SW480 (cell line): ENCODE measurements at places on chromosomes 2 and 18.

- no peak for DNase-seq
Observed at GRCh38 chr2:3725458-3726250, 22.3 kb downstream of the DCDC2C start.

DNA sequence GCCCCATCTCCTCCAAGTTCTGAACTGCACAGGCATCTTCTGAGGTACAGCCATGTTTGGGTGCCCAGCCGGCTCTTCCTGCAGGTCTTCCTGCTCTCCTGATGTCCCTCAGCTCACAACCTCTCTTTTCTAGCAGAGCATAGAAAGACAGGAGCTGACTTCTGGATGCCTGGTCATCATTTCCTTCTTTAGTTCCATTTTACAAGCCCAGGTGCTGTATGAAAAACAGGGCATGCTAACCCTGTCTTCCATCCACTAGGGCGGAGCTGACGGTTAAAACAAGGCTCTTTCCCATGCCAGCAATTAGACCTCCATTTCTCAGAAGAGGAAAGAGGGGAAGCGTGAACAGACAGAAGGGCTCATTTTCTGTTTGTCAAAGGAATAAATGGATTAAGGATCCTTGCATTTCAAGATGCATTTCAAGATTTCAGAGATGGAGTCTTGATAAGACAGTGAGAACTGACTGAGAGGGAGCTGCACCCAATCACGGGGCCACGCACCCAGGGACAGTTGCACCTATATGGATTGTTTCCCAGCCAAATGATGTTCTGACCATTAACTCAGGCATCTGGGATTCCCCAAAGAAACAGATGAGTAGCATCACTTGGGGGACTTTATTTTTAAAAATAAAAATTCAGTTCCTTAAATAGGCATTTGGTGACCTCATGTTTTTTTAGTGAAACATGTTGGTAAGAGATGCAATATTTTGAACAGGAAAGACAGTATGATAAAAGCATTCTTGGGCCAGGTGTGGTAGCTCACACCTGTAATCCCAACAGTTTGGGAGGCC lies 45.8 kb upstream of the EML6 start:
- DNase-seq: no peak

- DNase-seq: no peak
Observed at GRCh38 chr18:59460072-59460420, 101.0 kb upstream of the LMAN1 start.

DNA sequence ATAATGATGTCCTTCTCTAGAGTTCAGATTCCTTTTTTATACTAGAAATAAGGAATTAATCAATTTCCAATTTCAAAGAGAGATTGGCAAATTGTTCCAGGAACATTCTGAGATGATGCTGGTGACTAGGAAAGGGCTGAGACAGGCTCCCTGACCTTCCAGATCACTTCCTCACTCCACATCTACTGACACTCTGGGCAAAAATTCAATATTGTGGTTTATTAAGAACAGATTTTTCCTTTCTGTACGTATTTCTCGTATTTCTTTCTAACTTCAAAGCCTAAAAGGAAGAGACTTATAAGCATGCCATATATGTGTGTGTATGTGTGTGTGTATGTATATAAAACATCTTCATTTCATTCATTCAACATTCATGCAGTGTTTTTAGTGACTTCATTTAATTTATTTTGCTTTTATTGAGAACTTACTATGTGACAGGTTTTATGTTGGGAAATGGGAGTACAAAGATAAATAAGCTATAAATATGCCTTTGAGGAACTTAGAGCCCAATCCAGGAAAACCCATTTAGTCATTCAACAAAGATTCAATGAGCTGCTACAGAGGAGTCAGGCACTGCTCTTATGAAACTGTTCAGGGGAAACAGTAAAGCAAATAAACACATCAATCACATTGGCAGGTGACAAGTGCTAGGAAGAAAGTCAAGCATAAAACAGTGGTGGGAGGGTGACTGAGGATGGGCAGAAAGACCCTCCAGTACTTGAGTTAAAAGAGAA lies 137.9 kb downstream of the RDH14 start:
- no peak for DNase-seq

DNA sequence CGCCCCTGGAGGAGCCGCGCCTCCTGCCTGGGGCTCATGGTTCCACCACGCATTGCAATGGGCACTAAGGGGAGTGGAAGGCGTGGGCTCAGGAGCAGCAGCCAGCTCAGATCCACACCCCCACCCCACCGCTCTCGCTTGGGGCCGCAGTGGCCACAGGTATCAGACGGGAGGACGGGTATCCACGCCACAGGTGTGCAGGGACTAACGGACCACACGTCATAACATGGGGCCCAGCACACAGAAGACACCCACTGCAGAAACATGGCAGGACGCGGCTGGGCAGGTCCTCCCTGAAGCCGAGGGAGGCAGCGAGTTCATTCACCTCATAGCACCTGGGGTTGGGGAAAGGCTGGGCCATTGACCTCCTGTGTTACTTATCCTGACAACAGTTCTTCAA lies 13.0 kb downstream of the HDAC4 start:
- DNase-seq: no peak

- DNase-seq: no peak
Observed at GRCh38 chr2:112530728-112531127, 11.5 kb upstream of the POLR1B start.

DNA sequence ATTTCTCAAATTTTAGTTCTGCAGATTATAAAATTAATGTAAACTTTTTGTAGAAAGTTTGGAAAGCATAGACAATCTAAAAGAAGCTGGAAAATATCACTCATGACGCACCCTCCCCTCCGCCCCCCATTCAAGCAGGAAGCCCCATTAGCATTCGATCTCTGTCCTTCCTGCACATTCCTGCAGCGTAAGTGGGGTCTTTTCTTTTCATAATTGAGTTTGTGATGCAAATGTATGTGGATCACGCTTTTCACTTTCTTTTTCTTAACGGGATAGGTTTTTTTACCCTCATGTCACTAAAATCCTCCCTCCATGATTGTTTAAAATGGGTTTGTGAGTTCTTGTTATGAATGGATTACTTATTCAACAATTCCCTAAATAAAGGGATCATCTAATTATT lies 181.7 kb upstream of the HDAC4 start:
- no peak for DNase-seq

DNA sequence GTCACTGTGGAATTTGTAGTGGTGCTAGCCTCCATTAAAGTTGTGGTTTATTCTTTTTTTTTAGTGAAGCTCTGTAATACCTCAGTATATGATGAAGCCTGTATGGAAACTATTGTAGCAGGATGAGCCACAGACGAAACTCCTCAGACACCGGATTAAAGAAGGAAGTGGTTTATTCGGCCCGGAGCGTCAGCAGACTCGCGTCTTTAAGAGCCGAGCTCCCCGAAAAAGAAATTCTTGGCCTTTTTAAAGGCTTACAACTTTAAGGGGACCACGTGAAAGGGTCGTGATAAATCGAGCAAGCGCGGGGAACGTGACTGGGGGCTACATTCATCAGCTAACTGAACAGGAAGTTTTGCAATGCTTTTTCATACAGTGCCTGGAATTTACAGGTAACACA lies 8.1 kb upstream of the CCL20 start:
- DNase-seq: no peak

DNA sequence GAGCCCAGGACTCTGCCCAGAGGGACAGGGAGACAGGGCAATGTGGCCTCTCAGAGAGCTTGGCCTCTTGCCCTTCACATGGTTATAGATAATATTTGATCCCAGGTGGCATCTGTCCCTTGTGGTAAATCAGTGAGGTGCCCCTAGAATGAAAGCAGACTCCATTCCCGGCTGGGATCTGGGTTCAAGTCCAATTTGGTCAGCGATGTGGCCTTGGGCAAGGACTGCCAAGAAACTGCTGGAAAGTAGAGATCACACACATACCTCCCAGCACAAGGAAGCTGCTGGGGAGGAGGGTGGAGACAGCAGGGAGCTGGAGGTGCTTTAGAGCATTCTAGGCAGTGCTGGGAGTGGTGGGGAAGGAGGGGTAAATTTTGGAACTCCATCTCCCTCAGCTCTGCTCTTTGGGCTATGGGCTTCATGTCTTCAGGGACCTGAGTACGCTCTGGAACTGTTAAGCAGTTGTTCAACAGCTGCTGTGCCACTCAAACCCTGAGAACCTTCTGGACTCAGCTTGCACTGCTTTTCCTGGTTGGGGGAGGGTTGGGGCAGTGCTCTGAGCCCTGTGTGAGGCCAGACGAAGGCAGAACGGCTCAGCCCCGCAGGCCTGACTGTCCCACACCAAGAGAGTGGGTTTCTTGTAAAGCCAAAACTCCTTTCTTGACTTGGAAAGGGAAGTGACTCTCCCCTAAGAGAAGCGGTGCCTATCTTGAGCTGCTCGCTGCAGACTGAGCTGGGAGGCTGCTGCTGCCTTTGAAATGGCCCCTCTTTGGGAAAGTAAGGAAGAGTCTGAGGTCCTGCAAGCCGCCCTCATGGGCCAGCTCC lies 23.0 kb downstream of the INPP5D start:
- DNase-seq: no peak

GRCh38 chr18:22293417-22293816 lies 124.0 kb downstream of the GATA6 start:
- DNase-seq: no peak

- no peak for DNase-seq
Observed at GRCh38 chr2:158685646-158686045, 109.5 kb upstream of the DAPL1 start.

- no peak for DNase-seq
Observed at GRCh38 chr2:67671464-67672450, 274.6 kb downstream of the ETAA1 start.

GRCh38 chr2:63881205-63881604 lies 39.5 kb downstream of the UGP2 start:
- DNase-seq: no peak

DNA sequence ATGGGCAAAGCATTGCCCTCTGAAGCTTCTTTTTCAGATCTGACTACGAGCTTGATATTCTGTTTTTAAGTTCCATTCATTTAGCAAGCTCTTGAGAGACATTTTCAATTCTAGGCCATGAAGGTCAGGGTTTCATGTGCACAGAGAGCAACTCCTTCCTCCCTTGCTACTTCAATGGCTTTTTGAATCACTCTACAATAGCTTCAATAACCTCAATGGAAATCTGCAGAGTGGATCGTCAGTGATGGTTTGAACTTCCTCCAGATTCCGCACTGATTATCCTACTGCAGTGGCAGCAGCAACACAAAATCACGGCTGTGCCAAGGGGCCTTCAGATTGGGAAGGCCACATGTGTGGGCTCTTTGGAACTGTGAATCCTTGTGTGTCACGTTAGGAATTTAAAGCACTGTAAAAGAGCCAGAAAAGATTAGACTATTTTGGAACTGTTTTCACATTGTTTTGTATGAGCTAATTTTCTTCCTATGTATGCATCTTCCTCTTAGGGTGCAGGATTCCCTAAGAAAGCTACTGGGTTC lies 88.4 kb upstream of the MGAT4A start:
- DNase-seq: no peak

- no peak for DNase-seq
Observed at GRCh38 chr2:238145046-238145445, 6.6 kb downstream of the KLHL30 start.

DNA sequence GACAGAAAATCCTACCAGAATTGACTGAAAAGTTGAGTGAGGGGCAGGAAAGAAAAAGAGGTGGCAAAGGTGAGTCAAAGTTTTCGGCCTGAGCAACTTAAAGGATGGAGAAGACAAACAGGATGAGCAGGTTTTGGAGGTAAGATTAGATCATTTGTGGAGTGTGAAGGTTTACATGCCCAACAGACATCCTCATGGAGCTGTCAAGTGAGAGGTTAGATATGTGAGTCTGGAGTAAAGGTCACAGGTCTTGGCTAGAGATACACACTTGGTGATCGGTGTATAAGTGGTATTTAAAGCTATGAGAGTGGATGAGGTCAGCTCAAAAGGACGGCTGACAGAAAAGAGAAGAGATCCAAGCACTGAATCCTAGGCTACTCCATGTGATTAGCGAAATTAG lies 11.1 kb upstream of the MYL12A start:
- no peak for DNase-seq

GRCh38 chr2:39338502-39338901 lies 94.7 kb upstream of the CDKL4 start:
- no peak for DNase-seq

- no peak for DNase-seq
Observed at GRCh38 chr2:53784436-53784835, 2.3 kb downstream of the ASB3 start.

DNA sequence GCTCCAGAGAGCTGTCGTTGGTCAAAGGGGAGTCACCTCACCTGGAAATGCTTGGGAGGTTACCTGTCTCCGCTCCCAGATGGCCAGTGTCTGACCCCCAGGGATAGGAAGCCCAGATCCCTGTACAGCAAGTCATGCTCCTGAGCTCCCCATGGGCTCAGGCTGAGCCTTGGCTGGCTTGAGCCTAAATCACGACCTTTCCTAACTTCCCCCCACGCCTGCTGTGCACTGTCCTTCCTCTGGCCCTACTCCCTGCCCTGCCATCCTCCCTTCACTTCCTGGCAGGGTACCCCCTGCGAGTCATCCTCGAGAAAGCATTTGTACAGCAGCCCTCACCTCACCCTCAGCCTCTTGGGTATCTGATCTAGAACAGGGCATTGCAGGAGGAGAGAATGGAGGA lies 9.2 kb upstream of the HDAC4 start:
- no peak for DNase-seq

DNA sequence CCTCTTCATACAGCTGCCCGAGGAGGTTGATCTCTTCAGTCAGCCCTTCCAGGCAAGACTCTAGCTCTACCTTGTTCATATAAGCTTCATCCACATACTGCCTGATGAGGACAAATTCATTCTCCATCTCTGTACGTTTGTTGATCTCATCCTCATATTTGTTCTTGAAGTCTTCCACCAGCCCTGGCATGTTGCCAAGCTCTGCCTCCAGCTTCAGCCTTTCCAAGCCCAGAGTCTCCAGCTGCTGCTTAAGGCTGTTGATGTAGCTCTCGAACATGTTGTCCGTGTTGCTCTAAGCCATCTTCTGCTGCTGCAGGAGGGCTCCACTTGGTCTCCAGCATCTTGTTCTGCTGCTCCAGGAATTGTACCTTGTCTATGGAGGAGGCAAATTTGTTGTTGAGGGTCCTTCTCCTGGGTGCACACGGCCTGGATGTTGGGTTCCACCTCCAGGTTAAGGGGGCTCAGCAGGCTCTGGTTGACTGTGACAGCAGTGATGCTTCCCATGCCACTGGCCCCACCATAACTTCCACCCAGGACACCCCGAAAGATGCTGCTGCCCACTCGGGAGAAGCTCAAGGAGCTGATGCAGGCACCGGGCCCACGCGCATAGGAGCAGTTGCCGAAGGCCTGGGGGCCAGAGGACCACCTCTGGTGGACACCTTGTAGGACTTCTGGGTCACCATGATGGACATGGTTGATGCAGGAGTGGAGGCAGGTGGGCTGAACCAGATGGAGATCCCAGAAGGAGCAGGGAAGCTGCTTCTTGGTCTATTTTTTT lies 30.3 kb downstream of the ICA1L start:
- DNase-seq: no peak

DNA sequence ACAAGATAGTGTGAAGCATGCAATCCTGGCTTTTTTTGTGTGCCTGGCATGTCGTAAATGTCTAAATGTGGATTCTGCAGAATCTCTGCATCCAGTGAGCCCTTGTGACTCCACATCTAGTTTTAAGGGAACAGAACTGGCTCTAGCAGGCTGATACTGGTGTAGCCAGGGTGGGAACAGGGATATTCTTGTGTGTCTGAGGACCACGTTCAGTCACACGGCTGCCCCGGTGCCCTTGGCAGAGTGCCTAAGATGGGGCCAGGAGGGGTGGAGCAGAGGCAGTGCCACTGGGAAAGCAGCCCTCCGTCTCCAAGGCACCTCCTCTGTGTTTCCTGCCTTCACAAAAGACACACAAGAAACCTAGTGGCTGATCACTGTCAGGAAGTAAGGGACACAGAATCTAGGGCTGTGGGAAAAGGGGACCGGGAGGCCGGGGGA lies 91.5 kb upstream of the PARD3B start:
- no peak for DNase-seq
